ENCODE measurements at places on chromosomes 5 and 9.

- DNase-seq: no peak
These were observed 43.1 kb downstream of the PDZD2 start for GRCh38 chr5:31682025-31682424.

DNA sequence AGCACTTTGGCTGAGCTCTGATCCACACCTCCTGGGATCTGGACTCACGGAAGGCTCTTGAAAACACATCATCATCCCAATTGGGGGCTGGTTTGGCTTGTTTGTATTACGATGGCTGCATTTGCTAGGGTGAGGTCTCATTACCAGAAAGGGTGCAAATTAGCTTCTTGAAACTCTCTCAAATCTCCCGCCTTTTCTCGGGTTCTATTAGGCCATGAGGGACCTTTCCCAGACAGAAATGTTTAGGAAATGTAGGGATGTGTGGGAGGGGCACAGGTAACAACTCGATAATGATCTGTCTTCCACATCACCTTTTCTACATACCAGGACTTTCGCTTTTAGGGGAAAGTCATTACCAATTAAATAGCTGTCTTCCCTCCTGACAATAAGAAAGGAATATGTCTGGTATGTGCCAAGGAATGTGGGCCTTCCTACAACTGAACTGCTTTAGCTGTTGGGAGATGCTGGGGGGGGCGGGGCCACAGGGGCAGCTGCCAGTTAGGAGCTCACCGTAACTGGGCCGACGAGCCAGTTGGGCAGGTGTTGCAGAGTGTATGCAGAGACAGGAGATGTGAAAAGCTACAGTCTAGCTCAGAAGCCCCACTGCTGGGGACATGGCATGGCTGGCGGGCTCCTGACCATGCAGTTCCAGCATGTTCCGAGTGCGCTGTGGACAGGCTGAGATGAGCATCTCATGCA lies 71.2 kb downstream of the AK8 start:
- no peak for DNase-seq

DNA sequence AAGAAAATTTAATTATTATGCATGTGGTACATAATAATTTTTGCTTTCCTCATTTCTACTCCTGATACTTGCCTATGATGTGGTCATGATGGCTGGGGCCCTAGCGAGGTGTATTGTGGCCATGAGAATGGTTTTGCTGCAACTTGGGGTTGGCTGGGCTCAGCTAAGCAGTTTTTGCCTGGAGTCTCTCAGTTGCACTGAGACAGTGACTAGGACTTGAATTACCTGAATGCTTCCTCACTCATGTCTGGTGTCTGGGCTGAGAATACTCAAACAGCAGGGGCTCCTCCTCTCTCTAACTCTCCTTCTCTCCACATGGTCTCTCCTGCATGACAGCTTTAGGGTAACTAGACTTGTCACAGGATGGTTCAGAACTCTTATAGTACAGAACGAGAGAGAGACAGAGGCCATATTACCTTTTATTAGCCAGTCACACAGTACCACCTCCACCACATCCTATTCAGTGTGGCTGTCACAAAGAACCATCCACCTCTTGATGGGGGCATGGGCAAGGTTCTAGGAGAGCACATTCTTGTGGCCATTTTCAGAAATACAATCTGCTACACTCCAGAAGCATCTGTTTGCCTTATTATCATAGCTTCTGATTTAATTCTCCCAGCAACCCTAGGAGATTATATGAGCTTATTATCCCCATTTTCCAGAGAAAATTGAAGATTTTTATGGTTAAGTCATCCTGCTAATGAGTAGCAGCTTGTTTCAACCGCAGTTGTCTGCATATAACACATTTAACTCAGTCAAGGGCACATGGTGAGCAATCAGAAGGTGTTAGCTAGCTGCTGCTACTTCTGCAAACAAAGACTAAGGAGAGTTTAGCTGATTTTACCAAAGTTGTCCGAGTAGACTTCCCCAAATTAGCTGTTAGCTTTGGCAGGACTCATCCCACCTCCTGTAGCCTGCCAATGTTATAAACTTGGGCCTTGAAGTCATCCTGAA lies 245.1 kb downstream of the DOCK8 start:
- DNase-seq: no peak

GRCh38 chr5:116740771-116741170 lies 166.1 kb upstream of the SEMA6A start:
- DNase-seq: no peak

DNA sequence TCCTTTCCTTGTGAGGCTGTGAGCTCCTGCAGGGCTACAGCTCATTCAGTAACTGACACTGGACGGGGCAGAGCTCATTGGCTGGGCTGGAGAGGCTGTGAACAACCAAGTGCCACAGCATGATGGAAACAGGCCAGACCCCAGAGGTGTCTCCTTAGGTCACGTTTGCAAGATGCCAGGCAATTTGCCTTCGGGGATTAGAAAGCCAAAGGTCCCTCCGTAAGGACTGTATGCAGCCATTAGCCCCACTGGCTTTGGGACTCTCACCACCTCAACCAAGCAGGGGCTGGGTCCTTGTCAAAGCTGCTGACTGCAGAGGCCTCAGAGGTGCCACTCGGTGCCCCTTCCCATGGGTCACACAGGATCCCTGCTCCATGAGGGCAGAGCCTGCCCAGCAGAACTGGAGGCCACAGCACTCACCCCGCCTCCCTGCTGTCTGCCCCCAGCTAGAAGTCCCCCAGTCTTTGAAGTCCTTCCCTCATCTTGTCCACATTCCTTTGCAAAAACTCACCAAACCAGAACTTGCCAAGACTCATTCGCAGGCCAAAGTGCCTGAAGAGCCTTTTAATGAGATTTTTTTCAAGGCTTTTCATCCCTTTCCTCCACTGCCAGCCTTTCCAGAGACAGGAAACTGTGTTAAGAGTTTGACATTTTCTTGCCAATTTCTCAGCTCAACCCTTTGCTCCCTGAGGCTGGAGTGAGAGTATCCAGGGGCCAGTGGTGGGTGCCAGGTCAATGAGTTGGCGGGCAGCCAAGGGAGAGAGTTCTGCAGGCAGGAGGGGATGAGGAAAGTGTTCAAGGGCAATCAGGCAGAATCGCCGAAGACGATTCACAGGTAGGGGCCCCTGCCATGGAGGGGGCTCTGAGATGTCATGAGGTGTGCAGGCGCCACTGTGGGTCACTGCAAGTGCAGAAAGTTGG lies 39.7 kb upstream of the SLC25A51 start:
- no peak for DNase-seq

DNA sequence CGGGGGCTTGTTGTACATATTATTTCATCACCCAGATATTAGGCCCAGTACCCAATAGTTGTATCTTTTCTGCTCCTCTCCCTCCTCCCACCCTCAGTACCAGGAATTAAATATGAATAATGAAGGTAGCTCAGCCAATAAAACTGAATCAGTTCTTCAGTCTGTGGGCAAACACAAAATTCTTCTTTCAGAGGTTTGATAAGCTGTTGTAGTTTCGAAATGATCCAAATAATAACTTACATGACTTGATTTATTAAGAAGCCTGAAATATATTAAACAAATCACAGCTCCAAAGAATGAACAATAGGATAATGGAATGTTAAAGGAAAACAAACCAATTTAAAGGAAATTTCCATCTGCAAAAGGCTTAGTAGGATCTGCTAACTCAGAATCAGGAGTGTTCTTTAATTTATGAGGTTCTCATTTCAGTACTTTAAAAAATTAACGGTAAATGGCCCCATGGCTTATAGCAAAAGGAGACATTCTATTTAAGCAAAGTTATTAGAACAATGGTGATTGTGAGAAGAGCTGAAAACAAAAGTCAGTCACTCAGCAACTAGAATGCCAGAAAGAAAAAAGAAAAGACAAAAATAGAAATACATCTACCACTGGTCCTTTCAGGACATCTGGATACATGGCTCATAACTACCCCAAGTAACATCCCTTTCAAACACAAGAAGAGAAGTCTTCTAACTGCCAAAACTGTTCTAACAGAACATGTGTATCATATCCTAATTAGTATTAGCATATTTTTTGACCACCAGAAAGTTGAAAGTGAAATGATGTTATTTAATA lies 62.4 kb downstream of the NR3C1 start:
- no peak for DNase-seq

DNA sequence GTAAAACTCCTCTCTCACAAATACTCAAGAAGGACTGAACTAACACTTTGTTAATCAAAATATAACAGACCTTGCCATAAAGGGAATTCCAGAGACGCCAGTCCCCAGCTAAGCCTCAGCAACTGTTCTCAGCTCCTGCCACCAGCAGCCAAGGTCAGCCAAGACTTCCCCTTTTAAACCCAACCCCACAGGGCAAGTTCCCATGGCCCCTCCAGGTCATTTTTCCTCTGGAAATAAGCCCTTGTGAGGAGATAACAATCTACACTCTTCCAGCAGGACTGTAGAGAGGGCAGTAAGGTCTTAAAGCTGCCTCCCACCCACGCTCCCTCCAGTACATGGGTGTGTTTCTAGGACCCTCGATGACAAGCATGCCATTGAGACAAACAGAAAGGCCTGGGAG lies 78.3 kb downstream of the DPYSL3 start:
- DNase-seq: no peak

- no peak for DNase-seq
These were observed 21.4 kb downstream of the SLC22A4 start for GRCh38 chr5:132315529-132316067.

GRCh38 chr5:115343855-115344254 lies 47.4 kb upstream of the CCDC112 start:
- no peak for DNase-seq

GRCh38 chr9:135051316-135052038 lies 36.0 kb upstream of the OLFM1 start:
- DNase-seq: no peak

- no peak for DNase-seq
These were observed 234.7 kb downstream of the HTR1A start for GRCh38 chr5:63727583-63727982.

DNA sequence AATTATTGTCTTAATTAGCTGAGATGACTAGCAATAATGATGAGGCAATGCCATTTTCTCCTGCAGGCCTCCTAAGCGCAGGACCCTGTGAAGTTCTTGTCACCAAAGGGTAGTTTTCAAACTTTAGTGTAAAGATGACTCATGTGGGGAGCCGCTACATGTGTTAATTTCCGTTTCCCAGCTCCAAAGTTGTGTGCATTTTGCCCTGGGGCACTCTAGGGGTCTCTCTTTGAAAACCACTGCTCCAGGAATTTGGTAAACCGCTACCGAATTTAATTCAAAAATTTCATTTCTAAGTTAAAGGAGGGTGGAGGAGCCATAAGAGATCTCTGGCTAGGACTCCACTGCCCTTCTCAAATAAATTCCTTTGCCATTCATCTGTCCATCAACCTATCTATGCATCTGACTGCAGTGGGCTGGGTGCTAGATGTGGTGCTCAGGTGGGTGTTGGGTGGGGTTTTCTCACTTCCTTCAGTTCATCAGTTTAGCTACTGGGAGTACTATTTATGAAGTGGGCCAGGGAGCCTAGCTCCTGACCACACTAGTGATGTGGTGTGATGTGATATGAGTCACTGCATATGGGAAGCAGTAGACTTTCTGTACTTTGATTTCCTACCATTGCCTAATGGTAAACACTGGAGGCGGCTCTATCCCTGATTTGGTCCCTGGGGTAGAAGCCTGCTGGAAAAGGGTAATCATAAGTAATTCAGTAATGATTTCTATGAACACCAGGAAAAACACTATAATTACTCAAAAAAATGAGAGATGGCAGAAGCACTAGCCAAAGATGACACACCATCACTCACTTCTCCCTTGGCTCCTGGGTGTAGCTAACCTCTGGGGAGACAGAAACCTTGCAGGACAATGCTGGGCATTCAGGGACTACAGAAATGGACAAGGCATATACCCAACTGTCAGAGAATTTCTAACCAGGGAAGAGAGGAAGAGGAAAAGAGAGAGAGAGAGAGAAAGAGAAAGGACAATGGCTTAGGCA lies 4.0 kb upstream of the ZSWIM6 start:
- no peak for DNase-seq

- no peak for DNase-seq
These were observed 803.3 kb downstream of the DTWD2 start for GRCh38 chr5:118185018-118185417.

DNA sequence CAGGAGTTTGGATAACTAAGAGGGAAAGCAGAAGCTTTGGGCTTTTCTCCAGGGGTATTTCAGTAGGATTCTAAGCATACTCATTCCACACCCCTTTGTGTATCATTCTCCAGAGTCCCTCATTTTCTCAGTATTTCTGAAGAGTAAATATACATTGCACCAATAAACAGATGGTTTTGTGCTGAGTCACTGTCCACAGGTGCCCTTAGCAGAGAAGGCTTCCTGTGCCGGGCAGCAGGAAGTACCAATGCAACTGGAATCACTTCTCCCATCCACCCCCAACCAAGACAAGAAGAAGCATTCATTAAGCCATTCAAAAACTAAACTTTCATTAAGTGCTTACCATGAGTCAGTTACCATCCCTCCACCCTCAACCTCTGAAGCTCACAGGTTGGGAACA lies 3.6 kb upstream of the CCNJL start:
- DNase-seq: no peak

DNA sequence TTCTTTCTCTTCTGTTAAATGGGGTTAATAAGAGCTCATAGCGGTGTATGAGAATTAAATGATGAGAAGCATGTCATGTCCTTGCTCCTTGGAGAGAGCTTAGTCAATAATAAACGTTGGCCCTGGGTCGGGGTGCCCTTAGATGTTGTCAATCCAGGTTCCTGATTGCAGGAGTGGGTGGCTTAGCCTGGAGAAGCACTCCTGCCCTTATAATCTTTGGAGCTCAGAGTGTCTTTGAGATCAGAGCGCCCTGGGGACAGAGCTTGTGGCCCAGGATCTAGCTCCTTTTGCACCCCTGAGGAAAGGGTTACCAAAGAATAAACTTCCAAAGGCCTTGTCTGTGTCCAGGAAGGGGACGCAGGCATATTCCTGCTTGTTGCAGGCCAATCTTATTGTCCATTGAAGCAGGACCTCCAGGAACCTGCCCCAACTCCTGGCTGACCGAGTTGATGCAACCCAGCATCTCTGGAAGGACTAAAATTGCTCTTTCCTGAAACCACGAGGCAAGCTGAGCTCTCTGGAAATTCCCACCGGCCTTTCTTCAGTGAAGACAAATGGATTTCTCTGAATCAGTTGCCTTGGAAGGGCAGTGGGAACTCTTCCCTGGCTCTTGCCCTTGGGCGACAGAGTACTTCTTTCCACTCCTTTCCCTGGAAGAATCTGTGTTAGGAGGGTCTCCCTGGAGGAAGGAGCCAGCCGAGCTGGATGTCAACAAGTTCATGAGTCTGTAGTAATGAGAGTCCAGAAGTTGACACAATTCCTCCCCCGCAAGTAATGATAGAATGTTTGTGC lies 6.4 kb upstream of the AMBP start:
- no peak for DNase-seq

DNA sequence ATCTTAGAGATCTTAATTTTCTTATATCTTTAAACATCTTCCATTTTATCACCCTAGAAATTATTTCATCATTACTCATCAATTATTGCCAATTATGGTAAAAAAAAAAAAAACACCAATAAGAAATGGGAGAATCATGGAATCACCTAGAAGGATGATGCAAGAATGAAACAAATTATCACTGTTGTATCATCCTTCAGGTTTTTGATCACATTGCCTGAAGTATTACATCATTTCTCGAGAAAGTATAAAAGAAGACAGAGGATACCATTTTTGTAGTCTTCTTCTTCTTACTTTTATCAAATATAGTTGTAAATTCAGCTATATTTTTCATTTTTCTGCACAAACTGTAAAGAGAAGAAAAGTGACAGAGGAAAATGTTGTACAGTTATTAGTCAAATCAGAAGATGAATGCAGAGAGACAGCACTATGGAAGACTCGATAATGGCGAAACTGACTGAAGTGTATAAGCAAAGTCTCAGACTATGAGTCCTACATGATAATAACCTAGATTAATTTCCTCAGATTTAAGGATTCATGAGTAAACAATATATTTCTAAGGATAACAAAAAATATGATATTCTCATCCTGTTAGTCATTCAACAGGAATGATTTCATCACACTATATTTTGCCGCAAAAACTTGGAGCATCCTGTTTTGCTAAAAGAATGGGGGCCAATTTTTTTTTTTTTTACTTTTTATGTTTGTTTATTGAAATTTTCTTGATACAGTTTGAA lies 5.9 kb upstream of the STC2 start:
- DNase-seq: no peak

Measured in stimulated activated CD4-positive, alpha-beta T cell treated with anti-CD3 and anti-CD28 coated beads, Interleukin-1b, Interleukin-23, amount 100 ng/mL, for 1 hour (primary cell).